ENCODE measurements at places on chromosomes 3 and 15.

- no peak for DNase-seq
These were observed 896.0 kb downstream of the MCTP2 start for GRCh38 chr15:95127356-95127755.

GRCh38 chr3:170189398-170190256 is 8.1 kb upstream of the PHC3 start:
- no peak for DNase-seq

GRCh38 chr3:125594581-125595011 is 701 bp downstream of the OSBPL11 start:
- no peak for DNase-seq

DNA sequence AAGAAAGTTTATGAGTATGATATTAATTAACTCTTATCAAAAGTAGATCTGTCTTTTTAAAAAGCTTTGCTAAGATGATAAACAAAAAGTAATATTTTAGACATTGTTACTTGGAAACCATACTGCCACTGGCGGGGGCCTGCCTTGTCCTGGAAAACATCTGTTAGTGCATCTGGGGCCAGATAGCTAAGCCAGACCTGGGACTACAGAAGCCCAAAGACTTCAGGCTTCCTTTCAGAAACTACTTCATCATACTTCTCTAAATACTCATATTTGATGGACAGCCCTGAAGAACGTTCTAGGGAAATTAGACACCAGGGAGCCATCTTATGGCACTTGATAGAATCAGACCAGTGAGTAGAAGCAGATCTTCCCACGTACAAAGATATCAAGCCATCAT is 795.4 kb upstream of the SEMA6D start:
- DNase-seq, result no peak

DNA sequence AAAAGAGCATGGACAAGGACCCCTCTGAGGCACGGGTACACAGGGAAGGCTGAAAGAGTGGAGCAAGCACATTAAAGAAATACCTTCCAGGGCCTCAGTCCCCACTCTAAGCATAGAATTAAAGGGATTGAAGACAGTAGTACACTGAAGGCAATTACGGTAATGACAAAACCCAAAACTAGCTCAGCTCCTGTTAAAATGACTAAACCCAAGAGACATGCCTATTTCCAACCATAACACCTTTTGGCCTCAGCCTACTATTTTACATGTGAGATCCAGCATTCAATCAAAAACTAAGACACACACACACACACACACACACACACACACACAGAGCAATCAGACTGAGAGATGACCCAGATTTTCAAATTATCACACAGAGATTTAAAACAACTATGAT is 19.8 kb downstream of the MAP4 start:
- DNase-seq, result no peak

DNA sequence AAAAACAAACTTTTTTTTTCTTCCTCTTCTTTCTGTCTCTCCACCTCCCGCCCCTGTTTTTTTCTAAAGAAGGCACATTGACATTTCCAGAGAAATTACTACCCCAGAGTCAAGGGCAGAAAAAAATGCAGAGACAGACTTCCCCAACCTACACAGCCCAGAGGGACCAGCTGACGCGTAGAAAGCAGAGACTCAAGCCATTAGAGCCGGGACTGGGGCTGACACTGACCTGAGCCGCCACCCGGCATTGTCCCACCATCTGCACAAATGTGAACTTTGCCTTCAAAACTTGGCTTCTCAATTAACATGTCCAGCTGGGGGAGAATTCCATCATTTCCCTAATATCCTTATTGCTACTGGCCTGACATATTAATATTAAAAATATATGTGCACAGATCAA is 385.6 kb downstream of the NR2F2 start:
- no peak for DNase-seq

- DNase-seq, result no peak
These were observed 35.4 kb downstream of the RNU5B-1 start for GRCh38 chr15:65339920-65340319.

- peak; percentile 45 for DNase-seq
These were observed 36.8 kb downstream of the CA12 start for GRCh38 chr15:63344731-63345390.

- DNase-seq, result no peak
These were observed 138.0 kb upstream of the MEF2A start for GRCh38 chr15:99427668-99428361.

- DNase-seq, result no peak
These were observed 38.7 kb downstream of the SEMA3G start for GRCh38 chr3:52406231-52406661.

- DNase-seq, result no peak
These were observed 199.8 kb downstream of the WDR72 start for GRCh38 chr15:53559364-53560277.

DNA sequence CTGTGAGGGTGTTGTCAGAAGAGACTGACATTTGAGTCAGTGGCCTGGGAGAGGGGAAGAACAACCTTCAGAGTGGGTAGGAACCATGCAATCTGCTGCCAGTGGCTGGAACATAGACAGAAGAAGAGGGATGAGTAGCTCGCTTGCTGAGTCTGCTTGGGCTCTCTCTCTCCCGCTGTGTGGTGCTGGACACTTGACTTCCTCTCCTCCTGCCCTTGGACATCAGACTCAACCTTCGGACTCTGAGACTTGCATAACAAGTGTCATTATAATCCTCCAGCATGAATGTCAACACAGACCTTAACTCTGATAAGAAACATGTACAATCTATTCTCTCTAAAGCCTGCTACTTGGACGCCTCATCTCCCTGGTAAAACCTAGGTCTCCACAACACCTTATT is 5.9 kb upstream of the NMD3 start:
- no peak for DNase-seq

DNA sequence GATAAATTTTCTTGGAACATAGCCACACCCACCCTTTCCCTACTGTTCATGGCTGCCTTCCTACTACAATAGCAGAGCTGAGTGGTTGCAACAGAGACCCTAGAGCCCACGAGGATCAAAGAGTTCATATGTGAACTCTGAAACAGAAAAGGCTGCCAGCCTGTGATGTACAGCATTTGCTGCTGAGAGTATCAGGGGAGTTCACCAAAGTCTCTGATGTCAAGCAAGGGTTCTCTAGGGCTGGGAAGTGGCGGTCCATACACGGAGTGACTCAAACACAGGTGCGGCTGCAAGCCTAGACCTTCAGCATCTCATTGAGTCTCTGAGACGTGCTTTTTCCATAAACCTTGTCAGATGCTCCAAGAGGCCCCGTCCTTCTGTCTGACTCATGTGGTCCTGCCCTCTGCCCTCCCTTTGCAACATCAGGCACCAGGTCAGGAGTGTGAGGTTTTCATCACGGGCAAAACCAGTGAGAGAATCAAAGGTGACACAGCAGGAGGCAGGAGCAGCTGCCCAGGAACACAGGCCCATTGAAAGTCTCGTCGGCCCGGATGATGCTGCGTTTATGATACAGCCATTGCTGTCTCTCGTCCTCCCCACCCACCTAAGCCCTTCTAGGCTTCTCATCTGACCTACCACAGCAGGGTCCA is 42.9 kb downstream of the PCSK6 start:
- no peak for DNase-seq

DNA sequence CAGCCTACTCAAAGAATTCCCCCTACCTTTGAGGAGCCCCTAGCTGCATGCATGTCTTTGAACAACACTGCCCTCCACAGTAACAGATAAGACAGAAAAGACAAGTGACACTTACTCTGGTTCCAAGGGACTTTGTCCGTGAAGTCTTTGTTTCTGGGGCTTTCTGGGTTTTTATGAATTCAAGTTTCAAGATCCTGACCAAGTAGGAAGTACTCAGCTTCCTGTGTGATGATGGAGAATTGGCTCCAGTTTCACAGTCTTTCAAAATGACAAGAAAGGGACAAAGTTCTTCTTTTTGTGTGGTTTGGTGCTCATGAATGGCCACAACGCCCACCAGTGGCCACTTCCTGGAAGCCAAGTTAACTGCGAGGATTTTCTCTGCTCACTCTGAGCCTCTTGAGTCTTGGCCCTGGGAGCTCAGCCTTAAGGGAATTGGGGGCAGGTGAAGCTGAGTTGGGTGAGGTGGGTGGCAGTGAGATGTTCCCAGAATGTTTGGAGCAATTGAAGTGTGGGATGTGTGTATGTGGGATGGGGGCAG is at the start of gene CCR1:
Gene CCR1, minus strand, starts transcription at position 147 of the 538 bp plus-strand sequence. CDS start 4,000 bp downstream, outside the sequence.
- peak; percentile 21 for DNase-seq

- DNase-seq, result no peak
These were observed 120.5 kb upstream of the PROK2 start for GRCh38 chr3:71905426-71905825.

DNA sequence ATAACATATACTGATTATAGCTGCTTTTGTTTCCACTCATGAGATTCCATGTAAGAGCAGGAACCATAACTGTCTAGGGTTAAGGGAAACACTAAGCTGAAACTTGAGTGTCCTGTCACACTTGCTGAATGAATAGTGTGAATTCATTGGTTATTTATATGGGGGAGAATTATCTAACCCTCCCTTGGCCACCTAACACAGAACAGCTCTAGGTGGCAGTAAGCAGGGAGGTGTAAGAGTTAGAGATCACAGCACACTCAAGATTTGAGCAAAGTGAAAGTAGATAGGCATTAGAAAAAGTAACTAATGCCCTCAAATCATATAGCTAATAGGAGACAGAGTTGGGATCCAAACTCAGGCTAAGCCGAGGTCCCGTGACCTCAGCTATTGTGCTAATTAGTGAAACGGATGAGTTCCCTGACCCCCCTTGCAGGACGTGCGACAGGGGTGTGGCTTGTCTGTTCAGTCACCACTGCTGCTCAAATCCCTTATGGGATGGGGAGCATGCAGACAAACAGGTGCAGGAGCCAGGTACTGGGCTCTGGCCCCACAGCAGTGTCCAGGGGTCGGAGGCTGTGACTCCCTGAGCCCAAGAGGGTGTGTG is 27.7 kb upstream of the ANO10 start:
- no peak for DNase-seq

GRCh38 chr3:3177861-3178497 is 1.5 kb downstream of the CRBN start:
- peak; percentile 35 for DNase-seq

DNA sequence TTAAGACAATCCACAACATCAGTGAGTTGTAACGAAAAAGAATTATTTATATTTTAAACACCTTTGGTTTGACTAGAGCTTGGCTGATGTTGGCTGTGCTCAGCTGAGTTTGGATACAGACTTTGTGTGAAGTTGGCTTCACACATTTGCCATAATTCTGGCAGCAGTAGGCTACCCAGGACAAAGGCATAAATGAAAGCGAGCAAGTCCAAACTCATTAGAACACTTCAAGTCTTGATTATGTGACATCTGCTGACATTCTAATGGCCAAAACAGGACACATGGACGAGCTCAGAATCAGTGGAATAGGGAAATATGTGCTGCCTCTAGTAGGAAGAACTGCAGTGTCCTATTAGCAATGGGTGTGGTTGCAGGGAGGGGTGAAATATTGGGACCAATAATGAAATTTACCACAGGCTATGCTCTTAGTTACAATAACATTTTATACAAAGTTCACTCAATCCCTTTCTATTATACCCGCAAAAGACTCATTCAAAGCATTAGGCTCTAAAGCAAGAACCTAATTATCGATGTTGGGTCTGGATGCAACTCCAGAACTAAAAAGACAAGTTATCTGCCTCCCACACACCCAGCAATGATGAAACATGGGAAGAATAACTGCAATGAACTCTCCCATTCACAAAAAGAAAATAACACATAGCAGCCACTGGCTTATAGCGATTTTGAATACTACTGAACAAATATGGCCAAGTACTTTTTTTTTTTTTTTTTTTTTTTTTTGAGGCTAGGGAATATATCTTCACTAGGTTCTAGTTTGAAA is 493.9 kb upstream of the RASGRP1 start:
- no peak for DNase-seq

DNA sequence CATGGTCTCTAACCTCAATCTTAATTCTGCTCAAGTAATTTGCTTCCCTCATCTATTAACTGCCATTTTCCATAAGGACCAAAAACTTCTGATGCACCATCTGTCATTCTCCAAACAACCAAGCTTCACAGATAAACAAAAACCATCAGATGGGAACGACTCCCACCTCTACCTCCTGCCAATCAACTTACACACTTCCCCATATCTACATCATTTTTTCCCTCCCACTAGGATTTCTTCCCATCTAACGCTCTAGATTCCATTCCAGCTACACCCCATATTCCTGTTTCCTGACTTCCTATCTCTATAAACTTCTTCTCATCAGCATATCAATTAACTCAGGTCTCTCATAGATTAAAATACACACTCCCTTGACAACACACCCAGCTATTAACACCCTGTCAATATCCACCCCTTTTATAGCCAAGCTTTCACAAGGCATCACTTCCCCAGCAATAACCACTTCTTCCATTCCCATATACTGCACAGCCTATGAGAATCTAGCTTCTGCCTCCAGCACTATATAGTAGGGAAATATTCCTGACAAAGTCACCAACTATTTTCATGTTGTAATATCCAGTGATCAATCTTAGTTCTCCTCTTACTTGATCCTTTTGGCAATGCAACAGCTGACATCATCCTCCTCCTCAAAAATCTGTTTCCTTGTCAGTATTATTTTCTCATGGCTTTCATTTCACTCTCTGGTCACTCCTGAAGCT is 39.2 kb downstream of the SNX4 start:
- peak; percentile 35 for DNase-seq

- DNase-seq, result peak; percentile 46
These were observed 101.1 kb upstream of the CCNL1 start for GRCh38 chr3:157261000-157261399.

DNA sequence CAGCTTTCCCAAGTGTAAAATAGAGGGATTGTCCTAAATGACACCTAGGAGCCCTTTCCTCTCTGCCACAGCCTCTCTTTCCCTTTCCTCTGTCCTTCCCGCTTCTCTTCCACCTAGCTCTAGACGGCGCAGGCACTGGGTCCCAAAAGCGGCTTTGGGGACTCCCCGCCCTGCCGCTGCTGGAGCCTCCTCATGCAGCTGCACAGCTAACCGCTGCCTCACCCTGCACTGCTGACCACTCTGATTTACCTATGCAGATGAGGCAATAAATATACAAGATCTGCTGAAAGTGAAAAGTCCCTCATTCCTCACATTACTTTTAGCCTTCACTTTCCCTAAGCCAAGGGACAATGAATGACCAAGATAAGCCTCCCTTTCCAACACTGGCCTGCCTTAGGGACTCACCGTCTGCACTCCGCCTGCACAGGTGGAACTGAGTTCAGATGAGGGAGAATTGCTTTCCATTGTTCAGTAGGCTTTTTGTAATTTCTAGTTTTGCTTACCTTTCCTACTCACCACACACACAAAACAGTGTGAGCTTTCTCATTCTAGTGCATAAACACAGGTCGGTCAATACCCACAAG is 197.5 kb upstream of the BCL6 start:
- no peak for DNase-seq

GRCh38 chr3:13400114-13400673 is 19.9 kb downstream of the NUP210 start:
- no peak for DNase-seq

- no peak for DNase-seq
These were observed 45.7 kb downstream of the RLBP1 start for GRCh38 chr15:89175617-89176191.

- DNase-seq, result no peak
These were observed 1038.7 kb downstream of the IGSF11 start for GRCh38 chr3:117995842-117996437.

GRCh38 chr3:40780291-40780924 is 255.6 kb downstream of the ZNF621 start:
- DNase-seq, result peak; percentile 47
